IMR-90 (cell line): ENCODE measurements at places on chromosomes 16 and 17. TPM values are rescaled to one million over a fixed set of nuclear protein-coding genes. Genes with fewer than 3 reads are reported as not detected.

The LITAFD gene
- total RNA-seq = not detected in 2 replicates

The INCA1 gene
- total RNA-seq = under 0.01 and 0.18 TPM in 2 replicates

The RNF222 gene
- total RNA-seq = not detected in 2 replicates

The C17orf100 gene
- total RNA-seq = 0.18 and 0.28 TPM in 2 replicates

The APPBP2 gene
- total RNA-seq = 86.7 and 93.9 TPM in 2 replicates

The CD300H gene
- not detected in 2 replicates for total RNA-seq

The EXOC3L1 gene
- not detected in 2 replicates for total RNA-seq

GRCh38 chr16:81710596-81710995 is 68.5 kb upstream of the PLCG2 start:
- no peak for DNase-seq

DNA sequence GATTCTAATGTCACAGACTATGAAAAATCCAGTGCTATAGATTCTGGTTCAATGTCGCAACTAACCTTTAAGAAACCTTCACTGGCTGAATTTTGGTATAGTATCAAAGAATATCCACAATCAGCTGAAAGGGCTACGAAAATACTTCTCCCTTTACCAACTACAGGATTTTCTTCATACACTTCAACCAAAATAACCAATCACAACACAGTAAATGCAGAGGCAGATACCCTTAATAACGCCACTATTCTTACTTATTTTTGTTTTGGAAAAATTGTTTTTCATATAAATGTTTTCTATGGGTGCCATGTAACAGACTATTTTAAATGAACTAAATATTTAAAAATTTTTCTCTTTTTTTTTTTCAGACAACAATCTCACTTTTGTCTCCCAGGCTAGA is 48.9 kb upstream of the TRAP1 start:
- no peak for DNase-seq

- DNase-seq = no peak
These were observed 4.5 kb downstream of the ARHGDIA start for GRCh38 chr17:81866440-81867169.

DNA sequence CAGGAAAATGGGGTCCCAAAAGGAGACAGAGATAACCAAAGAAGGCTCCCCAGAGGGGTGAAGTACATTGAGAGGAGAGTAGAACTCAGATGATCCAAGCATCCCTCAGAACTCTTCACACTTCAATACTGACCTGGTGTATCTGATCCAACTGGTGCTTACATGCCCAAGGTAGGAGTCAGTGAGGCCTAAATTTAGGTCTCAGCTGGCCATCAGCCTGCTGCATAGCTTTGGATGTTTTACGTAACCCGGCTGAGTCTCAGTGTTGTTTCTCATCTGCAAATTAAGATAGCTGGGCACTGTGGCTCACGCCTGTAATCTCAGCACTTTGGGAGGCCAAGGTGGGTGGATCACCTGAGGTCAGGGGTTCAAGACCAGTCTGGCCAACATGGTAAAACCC is 11.6 kb upstream of the GOSR2 start:
- no peak for DNase-seq

DNA sequence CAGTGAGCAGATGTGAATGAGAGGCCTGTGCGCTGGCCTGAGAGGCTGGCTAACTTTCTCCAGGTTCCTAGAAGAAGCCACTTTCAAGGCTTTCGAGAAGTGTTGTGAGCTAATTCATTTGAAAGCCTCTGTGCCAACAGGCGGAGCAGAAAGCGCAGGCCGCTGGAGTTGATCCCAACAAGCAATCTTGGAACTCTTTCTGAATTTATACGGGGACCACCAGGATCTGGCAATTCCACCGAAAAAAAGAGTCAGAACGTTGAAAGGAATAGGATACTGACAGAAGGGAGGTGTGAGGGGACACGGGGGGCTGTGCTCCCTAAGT is 71.3 kb upstream of the METRNL start:
- no peak for DNase-seq

- no peak for DNase-seq
These were observed 60.3 kb upstream of the LHX1 start for GRCh38 chr17:36876966-36877365.

GRCh38 chr17:13273806-13274205 is 256.0 kb upstream of the ELAC2 start:
- peak; percentile 4 for DNase-seq

DNA sequence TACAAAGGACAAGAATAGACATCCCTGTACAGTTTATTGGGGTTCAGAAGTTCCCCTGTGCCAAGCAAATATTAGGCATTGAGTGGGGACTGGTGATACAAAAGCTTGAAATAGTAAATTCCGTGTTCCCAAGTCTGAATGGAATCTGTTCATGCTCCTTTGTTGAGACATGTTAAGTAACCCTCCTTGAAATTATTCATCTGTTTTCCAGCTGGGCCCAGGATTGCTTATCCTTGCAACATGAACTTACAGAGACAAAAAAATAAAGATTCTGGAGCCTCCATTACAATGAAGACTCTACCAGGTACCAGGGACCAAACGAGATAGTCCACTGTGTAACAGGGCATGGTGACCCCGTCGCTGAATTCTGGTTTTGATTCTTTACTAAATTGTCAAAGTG is 6.1 kb upstream of the CCL8 start:
- DNase-seq = peak; percentile 39

DNA sequence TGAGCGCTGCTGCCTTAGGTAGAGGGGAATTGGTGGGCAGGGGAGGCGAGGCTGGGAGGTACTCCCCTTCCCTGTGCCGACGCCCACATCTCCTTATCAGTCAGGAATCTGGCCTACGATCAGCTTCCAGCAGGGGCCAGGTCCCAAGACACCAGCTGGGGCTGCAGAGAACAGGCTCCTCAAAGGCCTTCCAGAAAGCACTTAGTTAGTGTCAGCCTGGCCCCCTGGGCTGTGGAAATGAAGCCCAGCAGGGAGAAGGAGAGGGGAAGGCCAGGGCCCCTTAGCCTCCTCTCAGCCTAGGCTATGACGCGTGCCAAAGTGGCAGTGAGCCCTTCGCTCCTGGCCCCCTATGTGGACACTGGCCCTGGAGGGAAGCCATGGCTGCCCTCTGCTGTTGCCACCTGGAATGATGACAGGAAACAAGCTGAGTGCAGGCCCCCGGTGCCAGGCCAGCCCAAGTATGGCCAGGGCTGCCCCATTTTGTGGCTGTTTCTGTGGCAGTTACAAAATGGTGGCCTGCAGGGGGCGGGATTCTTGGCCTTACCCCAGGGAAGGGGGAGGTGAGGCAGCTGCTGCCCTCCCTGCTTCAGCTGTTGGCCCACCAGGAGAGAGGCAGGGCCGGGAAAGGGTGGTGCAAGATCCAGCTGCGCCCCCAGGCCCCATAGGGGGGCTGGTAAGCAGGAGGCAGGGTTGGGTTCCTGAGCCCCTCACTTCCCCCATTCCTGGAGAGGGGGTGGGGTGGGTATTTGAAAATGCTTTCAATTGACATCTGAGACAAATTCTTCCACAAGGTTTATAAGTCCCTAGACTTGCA is 11.3 kb downstream of the TBX4 start:
- DNase-seq = no peak

DNA sequence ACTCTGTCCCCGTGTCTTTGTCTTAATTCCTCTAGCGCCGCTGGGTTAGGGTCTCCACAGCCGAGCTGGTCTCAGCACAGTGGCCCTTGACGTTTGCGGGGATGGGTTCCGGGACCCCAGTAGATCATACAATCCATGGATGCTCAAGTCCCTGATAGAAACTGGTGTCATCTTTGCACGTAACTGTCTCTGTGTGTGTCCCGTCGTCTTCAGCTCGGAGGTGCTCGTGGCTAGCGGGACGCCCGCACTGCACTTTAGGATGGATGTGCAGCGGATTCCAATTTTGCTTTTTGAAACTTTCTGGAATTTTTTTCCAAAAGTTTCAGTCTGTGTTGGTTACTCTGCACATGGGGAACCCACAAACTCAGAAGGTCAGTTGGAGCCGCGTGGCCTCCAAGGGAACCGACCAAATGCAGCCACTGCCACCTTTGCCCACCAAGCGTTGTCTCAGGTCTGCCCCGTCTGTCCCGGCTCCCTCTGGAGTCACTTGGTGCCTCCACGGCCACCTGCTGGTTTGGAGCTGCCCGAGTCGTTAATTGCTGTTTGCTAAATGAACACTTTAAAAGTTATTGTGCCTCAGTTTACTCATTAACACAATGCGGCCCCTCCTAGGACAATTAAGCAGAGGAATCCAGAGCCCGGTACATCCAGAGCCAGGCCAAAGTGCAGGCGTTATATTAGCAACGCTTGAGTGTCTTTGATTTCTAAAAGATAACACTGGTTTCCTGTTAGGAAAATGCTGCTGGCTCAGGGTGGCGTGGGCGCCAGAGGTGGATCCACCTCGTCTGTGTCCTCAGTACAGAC is 5.3 kb upstream of the DPEP1 start:
- no peak for DNase-seq

GRCh38 chr16:62967611-62968010 is 931.4 kb upstream of the CDH8 start:
- no peak for DNase-seq

DNA sequence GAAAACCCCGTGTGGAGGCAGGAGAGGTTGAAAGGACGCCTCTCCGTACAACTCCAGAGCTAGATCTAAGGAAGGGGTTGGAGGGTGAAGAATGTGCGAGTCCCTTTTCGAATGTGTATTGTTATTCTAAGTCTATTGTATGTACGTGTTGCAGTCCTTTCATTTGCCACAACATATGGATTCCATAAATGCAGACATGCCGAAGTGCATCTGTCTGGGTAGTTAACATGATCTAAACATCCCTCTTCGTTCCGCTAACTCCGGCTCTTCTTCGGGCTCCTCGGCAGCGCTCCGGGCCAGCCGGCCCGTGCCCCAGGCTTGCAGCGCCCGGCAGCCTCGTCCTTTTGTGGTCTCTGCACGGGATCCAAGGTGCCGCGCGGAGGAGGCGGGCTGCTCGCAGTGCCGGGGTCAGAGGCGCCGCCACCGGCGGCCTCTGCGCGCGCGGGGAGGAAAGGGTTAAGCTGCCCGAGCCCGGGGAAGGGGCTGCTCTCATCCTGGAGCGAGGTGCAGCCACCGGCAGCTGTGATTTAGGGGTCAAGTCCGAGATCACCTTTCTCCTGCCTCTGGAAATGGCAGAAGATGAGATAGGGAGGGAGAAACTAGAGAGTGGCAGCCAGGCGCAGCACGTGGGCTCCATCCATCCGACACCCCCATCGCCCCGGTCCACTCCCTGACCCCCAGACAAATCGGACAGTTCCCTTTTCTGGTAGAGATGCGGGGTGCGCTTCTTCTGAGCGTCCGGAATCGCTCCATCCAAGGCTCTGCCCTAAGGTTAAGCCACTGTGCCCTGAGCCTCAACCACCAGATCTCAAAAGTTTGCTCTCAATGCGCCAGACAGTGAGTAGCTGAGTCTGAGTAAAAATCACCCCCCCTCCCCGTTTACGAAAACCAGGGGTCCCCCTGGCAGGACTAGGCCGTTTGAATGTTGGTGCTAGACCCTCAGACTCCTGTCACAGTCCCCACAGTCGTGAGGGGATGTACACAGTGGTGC is 15.1 kb upstream of the ZFHX3 start:
- DNase-seq = no peak

DNA sequence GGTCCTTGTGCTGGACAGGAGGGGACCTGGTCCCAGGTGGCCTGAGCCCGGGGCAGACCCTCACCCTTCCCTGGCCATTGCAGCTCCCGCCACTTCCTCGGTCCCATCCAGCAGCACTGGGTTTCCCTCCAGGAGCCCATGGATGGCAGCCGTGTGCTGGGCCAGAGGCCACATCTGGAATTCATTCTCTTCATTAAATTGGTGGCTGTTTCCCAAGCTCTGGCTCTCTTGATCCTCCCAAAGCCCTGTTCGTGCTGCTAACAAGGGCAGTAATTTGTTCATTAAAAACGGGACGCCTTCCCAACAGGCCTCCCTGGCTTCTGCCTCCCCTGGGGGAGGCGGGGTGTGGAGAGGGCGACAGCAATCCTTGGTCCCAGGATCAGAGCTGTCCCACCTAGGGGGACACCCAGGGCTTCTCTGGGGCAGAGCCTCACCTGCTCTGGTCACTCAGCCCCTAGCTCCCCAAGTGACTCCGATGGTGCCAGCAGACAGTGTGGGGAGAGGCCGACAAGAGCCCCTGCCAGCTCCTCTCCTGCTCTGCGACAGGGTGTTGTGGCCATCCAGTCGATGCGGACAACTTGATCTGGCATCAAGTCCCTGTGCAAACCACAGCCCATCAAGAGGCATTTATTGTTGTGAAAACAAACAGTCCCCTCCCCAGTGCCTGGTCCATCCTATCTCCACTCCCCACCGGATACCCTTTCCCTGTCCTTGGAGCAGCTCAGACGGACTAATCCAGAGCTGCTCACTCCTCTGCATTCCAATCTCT is 44.0 kb downstream of the SDK2 start:
- no peak for DNase-seq
